ENCODE measurements at places on chromosomes 3 and 15. TPM values are rescaled to one million over a fixed set of nuclear protein-coding genes. Genes with fewer than 3 reads are reported as not detected.
A peak's percentile ranks its signal among the peaks of the same experiment; 100 is the strongest.

DNA sequence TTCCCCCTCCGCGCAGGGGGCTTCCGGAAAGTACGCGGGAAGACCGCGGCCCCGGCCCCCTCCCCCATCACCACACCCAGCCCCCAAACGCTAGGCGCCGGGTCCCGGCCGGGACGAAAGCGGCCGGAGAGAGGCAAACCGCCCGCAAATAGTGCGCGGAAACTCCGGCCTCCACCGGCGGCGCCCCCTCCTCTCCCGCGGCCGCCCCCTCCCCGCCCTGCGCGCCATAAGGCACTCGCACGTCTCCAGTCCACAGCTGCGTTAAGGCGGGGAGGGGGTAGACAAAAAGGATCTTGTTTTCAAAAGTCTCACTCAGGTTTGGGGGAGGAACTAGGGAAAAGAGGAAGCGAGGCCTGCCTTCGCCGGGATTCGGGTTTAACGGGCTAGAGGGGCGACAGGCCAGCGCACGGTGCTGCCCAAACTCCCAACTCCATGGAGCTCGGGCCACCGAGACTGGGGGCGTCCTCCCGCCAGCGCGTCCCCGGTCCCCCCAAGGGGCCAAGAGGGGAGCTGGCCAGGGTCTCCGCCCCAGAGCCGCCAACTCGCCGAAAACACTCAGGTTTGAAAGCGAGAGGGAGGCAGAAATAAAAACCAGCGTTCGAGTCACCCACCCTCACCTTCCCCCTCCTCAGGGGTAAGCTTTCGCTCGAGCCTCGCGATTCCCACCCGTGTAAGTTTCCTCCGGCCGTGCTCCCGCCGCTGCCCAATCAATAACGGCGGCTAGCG is 1.8 kb downstream of the ANP32A start:
- DNase-seq = peak; percentile 49

DNA sequence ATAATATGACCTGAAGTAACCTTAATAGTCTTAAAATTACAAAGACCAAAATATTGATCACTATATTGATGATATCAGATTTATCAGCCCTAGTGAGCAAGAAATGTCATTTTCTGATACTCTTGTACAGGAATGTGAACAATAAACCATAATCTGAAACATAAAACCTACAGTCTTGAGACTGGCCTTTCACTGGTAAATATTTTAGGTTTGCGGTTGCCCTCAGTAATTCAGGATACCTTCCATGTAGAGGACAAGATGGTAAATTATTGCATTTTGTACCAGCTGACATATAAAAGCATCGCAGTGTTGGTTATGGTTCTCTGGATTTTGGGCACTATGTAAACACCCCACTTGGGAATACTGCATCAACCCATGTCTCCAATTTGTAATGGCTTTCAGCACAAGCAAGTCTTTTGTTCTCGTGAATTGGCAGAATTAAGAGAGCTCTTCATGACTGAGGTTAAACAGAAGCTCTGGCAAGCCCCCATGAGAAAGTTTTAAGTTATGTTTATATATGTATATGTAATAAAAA is 128.5 kb downstream of the LMLN start:
- DNase-seq = no peak

GRCh38 chr15:65204236-65204930 is 6.9 kb downstream of the CILP start:
- no peak for DNase-seq

DNA sequence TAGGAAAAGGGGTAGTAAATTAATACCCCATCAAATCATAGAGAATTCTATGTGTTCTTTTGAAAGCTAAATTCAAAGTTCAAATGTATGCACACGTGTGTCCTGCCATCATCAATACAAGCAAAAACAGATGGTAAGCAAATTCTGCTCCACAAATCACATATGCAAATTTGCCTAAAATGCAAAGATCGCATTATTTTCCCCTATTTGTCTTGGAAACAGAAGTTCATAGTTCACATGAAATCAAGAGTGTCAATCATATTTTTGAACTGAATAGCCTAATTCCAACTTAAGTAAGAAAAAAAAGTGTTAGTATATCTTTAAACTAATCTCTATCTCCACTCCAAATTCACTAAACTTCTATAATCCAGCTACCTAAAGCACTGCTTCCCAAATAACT is 8.5 kb downstream of the ADAM10 start:
- no peak for DNase-seq

DNA sequence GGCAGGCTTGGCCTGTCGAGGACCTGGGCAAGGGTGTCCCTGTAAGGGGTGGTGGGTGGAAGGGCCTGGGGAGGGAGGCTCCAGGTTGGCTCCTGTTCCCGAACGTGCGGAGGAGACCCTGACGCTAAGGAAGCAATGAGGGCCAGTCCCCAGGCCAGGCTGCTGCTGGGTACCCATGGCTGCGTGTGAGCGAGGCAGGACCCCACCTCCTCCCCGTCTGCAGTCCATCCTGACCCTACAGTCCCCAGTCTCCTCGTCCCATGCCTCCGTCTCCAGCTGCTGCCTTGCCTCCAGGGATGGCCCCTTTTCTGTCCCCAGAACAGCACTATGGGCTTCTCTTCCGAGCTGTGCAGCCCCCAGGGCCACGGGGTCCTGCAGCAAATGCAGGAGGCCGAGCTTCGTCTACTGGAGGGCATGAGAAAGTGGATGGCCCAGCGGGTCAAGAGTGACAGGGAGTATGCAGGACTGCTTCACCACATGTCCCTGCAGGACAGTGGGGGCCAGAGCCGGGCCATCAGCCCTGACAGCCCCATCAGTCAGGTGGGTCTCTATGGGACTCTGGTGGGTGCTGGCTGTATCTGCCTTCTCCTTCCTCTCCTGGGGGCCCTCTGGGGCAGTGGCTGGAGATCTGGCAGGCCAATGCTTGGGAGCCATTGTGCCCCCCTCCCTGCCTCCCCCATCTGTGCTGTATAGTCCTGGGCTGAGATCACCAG is 571 bp downstream of the FES start:
- no peak for DNase-seq

GRCh38 chr3:180403156-180403555 is 198.8 kb upstream of the TTC14 start:
- no peak for DNase-seq

DNA sequence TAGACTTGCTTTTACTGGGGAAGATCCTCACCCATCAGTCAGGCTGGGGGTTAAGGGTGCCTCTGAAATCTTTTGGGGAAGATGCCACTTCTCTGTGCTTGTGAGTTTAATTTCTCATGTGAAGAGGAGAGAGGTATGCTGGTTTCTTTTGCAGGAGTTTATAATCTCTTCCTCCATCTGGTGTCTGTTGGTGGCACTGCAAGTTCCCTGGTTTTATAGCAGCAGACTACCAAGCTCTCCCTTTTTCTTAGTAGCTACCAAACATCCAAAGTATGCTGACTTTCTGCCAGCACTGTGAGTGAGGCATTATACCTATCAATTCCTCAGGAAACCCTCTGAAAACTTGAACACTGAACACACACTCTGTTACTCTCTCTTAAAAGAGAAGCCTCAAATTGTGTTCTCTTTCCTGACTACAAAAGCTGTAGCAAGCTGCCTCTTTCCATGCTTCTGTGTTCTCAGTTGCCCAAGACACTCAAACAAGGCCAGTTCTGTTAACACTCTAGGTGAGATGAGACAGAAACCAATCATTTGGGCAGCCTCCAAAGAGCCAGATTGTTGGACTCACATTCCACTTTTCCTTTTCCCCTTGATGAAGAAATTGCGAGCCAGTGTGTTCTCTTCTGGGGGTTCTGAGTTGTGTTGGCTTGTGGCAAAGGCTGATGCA is 299.5 kb downstream of the GAP43 start:
- DNase-seq = no peak

DNA sequence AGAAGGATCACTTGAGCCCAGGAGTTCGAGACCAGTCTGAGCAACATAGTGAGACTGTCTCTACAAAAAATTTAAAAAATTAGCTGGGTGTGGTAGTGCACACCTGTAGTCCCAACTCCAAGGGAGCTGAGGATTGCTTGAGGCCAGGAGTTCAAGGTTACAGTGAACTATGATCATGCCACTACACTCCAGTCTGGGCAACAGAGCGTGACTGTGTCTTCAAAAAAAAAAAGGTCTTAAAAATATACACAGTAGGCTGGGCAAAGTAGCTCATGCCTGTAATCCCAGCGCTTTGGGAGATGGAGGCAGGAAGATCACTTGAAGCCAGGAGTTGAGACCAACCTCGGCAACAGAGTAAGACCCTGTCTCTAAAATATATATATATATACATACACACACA is 11.2 kb upstream of the CAMK1 start:
- DNase-seq = no peak

DNA sequence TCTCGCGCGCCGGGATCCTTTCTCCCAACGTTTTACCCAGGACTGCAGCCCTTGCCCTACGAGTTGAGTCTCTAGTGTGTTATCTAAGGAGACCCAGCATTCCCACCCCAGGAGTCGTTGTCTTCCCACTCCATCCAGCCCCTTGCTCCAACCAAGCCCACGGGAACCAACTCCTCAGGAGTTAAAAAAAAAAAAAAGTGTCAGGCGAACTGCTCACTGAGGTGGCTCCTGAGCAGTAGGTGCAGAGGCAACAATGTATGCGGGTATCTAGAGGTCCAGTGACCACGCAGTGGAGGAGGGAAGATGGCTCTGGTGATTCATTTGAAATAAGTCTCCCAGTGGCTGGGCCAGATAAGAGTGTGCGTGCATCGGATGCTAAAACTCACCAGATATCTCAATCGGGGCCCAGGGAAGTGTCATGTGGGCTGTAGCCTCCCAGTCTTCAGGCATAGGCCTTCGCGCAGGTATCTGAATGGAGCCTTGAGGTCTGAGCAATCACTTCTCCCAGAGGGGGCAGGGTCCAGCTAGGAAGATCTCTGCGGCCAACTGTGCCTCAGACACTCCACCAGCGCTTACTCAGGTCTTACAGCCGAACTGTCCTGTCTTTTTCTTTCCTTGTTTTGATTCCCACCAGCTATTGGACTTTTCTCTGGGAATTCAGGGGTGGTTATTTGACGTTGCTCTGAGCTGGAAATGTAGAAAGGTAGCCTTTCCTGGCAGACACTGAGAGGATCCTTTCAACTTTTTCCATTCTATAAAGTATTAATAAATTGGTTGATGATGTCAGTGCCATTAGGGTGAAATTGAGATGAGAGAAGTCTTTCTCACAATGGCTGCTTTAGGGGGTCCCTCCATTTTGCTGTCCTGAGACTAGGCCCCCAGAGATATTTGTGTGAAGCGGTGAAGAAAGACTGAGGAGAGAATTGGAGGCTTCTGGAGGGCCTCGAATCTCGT is 21.0 kb downstream of the ZIC4 start:
- no peak for DNase-seq

SCG5 gene
- polyA plus RNA-seq = 0.28 TPM

All from CD4-positive, CD25-positive, alpha-beta regulatory T cell (primary cell).